ENCODE measurements at places on chromosomes 1 and 21.

DNA sequence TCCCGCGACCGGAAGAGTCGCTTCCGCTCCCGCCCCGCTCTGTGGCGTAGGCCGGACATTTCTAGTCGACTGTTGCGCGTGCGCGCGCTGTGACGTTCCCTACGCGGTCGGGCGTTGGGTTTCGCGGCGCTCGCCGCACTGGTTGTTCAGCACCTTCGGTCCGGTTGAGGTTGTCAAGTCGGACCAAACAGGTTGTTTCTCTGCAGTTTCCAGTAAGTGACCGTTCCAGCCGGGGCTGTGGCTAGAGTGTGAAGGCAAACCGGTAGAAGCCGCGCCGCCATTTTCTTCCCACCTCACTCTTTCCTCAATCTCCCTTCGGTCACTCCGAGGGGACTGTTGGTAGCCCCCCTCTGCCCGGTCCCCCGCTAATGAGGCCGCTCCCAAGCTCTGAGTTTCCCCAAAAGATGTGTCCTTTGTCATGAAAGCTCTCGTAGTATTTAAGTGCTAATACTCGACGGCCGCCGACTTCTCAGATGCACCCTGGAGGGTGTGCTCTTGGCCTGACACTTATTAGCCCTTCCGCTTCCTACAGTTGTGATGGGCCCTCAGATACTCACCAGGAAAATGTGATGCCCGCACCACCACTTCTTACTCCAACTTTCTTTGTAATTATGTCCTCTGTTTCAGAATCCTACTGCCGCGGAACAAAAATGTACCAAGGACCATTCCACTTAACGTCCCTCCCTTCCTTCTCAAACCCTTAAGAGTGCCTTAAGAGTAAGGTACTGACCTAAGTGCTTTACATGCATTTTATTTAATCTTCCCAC lies 56.3 kb downstream of the TRAF5 start:
- peak; percentile 49 for DNase-seq

- no peak for DNase-seq
Measured at GRCh38 chr1:206065547-206066145, 12.7 kb downstream of the RHEX start.

DNA sequence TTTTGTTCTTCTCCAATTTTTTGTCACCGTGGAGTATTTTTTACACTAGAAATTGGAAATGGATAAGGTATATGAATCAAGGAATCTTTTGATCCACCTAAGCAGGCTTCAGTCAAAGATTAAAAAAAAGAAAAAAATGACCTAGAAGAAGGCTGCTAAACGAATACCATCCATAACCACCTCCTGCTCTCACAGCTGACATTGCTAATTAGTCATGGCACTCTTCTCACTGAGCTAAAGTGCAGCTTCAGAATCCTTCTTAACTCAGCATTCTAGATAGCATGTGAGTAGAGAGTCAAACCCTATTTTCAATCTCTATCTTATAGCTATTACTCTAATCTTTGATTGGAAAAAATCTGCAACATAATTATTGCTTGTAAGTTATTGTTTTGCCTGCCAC lies 40.2 kb upstream of the ST6GALNAC5 start:
- DNase-seq = no peak

DNA sequence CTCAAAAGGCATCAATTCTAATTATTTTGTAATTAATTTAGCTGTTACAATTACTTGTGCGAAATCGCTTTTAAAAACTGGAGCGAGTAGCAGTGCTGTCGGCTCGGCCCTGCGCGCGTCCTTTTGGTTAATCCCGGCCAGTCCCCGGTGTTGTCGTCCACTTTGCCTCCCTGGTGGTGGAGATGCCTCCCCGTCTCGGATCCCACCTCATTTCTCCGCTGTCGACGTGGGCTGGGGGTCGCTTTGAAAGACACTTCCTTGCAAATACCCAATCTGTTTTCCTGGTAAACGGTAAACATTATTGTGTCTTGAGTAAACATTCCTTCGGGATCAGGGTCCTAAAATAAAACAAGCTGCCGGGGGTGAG lies 3.7 kb downstream of the FOXD3 start:
- no peak for DNase-seq

GRCh38 chr1:244346972-244347618 lies 104.6 kb downstream of the ADSS2 start:
- DNase-seq = no peak

DNA sequence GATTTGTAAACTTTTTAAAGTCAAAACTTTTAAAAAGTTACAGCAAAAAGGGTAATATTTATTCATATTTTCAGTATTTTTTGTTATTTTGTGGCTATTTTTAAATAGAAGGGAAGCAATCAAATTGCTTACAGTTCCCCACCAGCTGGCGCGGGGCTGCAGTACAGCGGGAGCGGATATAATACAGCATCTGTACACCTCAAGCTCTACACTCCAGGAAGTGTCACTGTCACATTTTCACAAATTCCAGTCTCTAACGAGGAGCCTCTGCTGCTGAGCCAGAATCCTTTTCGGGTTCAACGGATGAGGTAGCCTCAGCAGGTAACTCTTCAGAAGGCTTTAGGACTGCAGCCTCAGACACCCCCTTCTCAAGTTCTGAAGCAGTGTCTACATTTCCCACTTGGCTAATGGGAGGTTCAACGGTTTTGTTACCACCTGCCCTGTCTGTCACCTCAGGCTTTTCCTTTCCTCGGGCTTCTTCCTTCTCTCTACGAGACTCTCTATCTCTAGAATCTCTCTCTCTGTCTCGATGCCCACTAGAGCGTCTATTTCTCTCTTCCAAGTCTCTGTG lies 11.7 kb downstream of the SOD1 start:
- no peak for DNase-seq

DNA sequence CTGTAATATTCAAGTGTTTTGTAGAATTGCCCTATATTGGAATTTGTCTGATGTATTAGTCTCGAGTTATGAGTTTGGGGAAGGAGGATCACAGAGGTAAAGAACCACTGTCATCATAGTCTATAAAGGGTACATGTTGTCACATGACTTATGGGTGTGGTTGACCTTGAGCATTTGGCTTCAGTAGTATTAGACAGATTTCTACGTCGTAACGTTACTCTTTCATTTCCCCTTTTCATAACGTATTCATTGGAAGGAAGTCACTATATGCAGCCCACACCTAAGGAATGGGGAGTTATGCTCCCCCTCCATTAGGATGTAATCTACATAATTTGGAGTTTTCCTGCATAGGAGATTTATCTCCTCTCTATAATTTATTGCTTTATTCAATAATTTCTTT lies 110.1 kb upstream of the VAV3 start:
- no peak for DNase-seq

- DNase-seq = no peak
Measured at GRCh38 chr1:223700388-223700918, 11.9 kb upstream of the CAPN2 start.

DNA sequence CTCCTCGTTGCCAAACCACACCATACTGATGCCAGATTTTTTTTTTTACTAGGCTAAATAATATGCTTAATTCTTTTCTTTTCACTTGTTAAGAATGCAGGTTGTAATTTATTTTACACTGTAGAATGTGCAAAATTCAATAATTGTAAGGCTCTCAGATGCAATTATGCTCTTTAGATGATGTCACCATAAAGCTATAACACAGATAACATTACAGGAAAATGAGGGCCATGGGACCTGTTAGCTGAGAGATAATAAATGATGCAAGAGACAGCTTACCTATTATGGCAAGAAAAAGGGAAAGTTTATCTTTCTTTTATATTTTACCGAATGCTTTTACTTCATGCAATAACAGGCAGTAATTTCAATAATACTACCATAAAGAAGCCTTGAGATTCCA lies 35.4 kb downstream of the CHRM3 start:
- no peak for DNase-seq

GRCh38 chr1:8285103-8285502 lies 32.8 kb upstream of the SLC45A1 start:
- no peak for DNase-seq

GRCh38 chr1:35773711-35774110 lies 3.9 kb upstream of the CLSPN start:
- DNase-seq = no peak

GRCh38 chr1:16367968-16368890 lies 1.2 kb downstream of the SZRD1 start:
- no peak for DNase-seq

DNA sequence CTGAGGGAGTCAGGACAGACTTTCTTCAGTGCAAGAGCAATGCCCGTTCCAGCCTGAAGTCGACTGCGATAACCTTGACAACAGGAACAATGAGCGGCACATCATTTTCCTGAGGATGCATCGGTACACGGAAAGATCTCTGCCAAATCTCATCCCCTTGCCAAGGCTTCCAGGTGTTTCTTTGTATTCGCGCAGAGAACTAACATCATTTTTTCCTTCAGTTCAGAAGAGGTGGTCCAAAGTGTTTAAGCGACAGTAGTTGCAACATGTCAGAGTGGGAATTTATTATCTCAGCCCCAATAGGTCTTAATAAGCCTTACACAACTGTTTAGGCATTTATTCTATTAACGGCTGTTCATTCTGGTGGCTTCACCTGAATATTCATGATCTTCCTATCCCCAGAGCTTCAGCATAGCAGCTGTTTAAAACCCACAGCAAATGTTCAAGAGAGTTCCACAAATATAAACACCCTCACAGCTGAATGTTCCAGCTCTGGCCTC lies 129.7 kb upstream of the NFIA start:
- no peak for DNase-seq

DNA sequence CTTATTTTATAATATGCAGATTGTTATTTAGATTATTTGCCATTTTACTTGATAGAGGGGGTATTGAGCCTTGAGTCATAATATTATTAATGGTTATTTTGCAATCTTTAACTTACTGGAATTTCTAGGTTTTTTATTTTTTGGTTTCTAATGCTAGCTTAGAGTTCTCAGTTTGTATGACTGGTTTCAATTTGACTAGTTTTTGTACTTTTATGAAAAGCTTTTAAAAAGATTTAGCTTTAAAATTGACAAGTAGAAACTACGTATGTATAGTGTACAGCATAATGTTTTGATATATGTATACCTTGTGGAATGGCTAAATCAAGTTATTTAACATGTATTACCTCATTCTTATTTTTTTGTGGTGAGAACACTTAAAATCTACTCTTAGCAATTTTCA lies 41.5 kb downstream of the CEP350 start:
- DNase-seq = no peak

- no peak for DNase-seq
Measured at GRCh38 chr1:32900371-32900955, 726 bp downstream of the TMEM54 start.

DNA sequence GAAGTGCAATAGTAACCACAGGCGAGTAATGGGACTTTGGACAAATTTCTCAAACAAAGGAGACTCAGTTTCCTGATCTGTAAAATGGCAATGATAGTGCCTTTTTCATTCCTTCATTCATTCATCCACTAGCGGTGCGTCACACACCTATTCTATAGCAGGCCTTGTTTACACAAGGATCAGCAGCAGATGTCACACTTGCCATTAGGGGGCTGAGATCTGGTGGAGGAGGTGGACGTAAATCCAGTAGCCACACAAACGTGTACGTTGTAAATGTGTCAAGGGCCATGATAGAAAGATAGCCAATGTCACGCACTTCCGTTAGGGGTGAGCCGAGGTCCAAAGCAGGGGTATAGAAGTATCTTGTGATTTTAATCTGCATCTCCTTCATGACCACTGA lies 34.2 kb downstream of the SERINC2 start:
- no peak for DNase-seq

DNA sequence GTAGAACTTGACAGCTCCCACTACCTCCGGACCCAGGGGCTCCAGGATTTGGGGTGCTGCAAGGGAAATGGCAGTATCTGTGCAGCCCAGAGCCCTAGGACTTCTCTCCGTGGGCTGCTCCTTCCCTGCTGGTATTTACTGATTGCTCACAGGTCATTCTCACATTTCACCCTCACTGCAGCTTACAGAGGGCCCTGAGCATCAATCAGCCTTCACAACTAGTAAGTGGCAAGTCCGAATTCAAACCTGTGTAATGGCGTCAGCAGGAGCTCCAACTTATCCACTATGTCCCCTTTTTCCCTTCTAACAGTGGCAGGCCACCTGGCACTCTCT lies 32.4 kb downstream of the PIK3C2B start:
- no peak for DNase-seq

DNA sequence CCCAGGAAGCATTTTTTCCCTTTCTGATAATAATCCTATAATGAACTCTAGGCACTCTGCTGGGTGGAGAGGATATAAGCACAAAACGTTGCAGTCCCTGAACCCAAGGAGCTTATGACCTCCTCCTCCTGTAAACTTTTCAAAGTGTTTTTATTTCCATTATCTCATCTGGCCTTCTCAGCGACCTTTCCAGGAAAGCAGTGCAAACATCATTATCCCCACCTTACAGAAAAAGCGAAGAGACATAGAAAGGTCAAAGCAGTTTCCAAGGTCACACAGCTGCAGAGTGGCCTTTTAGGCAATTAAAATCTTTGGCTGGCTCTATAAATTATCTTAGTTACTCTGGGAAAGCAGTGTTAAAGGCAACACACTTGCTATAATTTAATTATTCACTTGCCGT lies 63.8 kb downstream of the OLFML3 start:
- DNase-seq = no peak

GRCh38 chr21:37373539-37373938 lies 7.0 kb downstream of the DYRK1A start:
- no peak for DNase-seq

DNA sequence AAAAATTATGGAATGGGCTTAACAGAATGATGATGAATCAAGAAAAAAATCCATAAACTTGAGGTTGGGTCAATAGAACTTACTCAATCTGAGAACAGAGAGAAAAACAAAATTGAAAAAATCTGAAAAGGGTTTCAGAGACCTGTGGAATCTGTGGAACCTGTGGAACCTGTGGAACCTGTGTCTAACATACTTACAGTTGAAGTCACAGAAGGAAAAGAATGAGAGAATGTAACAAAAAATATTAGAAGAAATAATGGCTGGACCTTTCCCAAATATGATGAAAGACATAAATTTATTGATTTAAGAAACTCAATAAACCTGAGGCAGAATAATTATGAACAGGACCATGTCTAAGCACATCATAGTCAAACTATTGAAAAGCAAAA lies 17.7 kb upstream of the QSOX1 start:
- no peak for DNase-seq

GRCh38 chr1:168344517-168344916 lies 63.8 kb downstream of the TBX19 start:
- DNase-seq = no peak

DNA sequence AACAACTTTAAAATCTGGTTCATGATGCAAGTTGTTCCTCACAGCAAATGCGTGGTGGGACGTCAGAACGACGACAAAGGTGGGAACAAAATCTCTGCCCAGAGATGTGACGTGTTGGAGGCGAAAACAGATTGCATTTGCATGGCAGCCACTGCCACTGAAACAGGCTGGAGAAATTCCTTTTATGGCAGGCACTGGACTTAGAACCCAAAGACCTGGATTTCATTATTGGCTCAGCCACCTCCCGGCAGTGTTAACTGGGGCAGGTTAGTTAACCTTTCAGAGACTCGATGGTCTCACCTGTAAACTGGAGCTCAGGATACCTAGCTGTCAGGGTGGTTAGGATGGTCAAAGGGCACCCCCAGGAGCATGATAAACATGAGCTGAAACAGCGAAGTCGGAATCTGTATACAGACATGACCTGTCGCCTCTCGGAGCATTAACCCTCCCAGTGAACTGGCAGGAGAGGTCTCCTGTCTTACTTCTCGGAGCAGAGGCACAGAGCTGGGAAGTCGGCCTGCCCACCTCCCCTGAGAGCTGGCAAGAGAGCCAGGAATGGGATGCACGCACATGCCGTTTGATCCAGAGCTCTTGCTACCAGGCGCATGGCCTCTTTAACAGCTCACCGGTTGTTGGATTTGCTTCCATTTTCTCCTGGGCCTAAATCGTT lies 59.2 kb upstream of the TARBP1 start:
- no peak for DNase-seq

GRCh38 chr1:33547576-33547975 lies 75.1 kb downstream of the ZSCAN20 start:
- DNase-seq = no peak

GRCh38 chr1:109977657-109978378 lies 6.7 kb upstream of the AHCYL1 start:
- DNase-seq = no peak

All from effector memory CD8-positive, alpha-beta T cell (primary cell).